ENCODE measurements at places on chromosomes 1 and 21. TPM values are rescaled to one million over a fixed set of nuclear protein-coding genes. Genes with fewer than 3 reads are reported as not detected.
A peak's percentile ranks its signal among the peaks of the same experiment; 100 is the strongest.

DNA sequence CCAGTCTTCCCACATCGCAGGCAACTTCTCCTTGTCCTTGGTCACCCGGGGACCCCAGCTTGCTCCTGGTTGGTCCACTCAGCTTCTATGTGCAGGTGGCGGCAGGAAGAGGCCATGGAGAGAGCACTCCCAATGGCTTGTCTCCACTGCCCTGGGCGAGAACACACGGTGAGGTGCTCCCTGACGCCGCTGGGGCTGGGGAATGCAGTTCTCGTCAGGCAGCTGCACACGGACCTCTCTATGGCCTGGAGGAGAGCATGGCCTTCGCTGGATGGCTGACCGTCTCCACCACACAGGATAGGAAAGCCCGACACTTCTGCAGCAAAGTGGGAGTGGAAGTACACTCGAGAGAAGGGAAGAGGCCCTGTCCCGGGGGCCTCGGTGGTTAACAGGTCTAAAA is 11.8 kb downstream of the C1orf174 start:
- DNase-seq = no peak

- peak; percentile 46 for DNase-seq
Measured at GRCh38 chr1:231691618-231692259, 65.1 kb downstream of the DISC1 start.

DNA sequence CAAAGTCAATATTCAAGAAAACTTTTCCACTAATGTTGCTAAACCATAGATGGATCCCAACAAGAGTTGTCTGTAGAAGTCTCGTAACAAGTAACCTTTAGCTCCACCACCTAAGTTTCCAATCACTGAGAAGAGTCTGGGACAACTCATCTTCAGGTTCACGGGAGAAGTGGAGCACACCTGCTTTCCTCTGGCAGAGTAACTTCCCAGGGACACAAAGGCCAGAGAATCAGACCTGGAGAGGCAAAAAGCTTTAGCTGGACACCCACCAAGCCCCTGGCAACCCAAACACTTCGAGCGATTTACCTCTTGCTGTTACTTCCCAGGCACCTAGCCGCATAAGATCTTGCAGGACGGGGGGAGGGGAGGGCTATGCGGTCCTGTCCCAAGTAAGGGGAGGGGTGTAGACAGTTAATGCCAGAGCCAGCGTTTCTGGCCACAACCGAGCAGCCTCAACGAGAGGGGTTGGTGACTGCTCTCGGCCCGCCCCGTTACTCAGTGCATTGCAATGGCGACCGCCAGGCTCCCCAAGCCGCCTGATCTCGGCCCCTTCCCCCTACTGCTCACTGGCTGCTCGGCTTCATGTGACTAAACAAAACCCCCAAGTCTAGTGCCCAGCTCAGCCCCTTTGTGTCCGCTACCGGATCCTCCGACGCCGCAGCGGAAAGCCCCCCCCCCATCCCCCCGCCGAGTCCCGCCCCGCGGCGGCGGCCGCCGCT is 709 bp downstream of the ZNF644 start:
- DNase-seq = peak; percentile 44

The MFAP2 gene
- total RNA-seq = 0.52 TPM

Measured in NCI-H460 (cell line).